ENCODE measurements at places on chromosomes 3 and 15. TPM values are rescaled to one million over a fixed set of nuclear protein-coding genes. Genes with fewer than 3 reads are reported as not detected.

SLC7A14 gene
- 0.48 TPM for polyA plus RNA-seq

DNA sequence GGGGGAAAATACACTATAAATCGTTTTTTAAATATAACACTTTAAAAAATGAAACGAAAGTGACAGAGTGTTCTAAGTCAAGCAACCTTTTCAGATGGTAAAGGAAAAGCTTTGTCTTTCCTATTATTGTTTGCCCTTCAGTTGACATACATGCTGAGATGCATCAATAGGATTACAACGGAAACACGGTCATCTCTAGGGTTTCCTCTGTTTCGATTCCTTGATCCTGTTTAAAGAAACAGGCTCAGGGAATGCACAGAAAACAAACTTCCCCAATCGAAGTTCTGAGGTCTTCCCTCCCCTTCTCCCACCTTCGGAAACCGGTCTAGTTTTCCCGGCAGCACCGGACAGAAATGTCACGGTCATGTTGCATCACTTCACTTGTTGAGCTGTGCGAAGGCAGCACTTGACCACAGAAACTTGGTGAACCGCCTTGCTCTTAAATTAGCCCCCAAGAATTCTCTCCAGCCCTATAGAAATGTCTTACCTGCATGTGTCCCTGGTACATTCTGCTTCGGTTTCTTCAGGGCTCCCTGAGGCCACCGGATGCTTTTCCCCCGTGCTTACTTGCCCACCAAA is 556 bp downstream of the PEX5L start:
- no peak for DNase-seq

DNA sequence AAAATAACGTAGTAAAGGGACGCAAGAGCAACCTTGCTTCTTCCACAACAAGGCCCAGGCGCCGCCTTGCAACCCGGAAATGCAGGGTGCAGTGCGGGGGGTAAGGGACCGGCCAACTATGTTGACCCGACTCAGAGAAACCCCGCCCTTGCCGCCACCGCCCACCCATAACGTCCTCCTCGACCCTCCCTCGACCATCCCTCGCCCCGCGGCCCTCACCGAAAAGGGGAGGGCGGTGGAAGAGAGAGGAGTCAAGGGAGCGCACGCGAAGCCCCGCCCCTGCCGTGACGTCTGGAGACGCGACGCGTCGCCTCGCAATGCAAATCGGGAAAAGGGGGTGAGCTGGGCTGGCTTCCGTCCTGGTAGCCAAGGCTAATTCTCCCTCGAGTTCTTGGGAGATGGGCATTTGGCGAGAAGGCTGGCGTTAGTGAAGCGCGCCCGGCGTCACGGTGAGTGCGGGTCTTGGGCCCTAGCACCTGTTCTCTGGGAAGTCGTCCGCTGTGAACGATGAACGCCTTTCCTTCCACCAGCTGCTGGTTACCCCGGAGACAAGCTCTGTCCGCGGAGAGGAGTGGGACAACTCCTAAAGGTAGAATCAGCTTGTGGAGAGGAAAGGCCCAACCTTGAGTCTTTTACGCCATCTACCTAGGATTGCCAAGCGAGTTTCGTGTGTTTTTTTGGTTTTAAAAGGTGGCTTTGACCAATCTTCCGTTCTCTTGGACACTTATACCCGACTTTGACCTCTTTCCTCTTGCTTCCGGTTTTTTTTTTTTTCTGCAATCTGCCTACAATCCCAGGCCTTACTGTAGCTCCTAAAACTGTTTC is at the start of gene USP8:
TSS of gene USP8 (plus strand) at position 340 of the 825 bp plus-strand sequence. CDS start 14,669 bp downstream, outside the sequence.
- DNase-seq = peak; percentile 98

ECE2 gene
- polyA plus RNA-seq = 3.0 TPM

GRCh38 chr3:147089286-147089685 is 317.1 kb downstream of the ZIC4 start:
- no peak for DNase-seq

All from adrenal gland (tissue), 19 donors.